ENCODE measurements at places on chromosomes 4 and X.

- no peak for DNase-seq
Measured at GRCh38 chr4:8860892-8861575, 10.6 kb downstream of the HMX1 start.

DNA sequence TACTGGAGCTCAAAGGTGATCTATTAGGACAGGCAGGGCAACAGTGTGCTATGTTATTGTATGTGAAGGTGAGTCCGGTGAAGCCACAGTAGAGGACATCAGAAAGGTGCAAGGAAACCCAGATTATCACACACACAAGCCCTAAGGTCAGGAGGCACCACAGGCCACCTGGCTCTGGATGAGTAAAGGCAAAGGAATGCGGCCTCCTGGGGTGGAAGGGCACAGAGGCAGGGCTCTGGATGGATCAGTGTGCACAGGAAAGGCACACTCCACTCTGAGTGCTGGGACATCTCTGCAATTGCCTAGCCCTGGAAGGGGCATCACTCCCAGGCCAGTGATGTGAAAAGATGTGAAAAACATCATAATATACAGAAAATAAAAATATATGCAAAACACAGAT, 683.5 kb downstream of the TRIML1 start:
- DNase-seq, result no peak

- DNase-seq, result no peak
Measured at GRCh38 chr4:20370274-20370673, 118.6 kb downstream of the SLIT2 start.

- no peak for DNase-seq
Measured at GRCh38 chrX:19555236-19555635, 39.9 kb upstream of the MAP3K15 start.

GRCh38 chr4:106369456-106370060, 980 bp upstream of the GIMD1 start:
- DNase-seq, result peak; percentile 56

GRCh38 chr4:169689681-169690080, 68.1 kb downstream of the HPF1 start:
- no peak for DNase-seq

All from activated CD8-positive, alpha-beta T cell treated with anti-CD3 and anti-CD28 coated beads for 36 hours (primary cell).